ENCODE measurements at places on chromosomes 7 and 10. TPM values are rescaled to one million over a fixed set of nuclear protein-coding genes. Genes with fewer than 3 reads are reported as not detected.

Gene BLNK
- total RNA-seq = not detected

Gene AOAH
- total RNA-seq = not detected

DNA sequence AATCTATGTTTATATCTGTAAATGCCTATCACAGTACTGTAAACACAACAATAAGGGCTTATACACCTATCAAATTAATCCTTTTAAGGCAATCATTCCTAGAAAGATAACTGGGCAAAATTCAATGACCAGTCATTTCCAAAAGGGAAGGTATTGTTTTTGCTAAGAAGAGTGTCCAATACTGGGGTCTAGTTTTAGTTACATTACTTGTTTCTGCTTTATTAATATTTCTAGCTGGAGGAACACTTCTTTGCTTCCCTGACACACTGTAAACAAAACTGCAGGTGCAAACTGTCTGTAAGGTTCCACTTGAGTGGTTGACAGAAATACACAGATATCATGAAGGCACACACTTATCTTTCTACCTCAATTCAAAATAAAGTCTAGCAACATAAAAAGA, 84.2 kb upstream of the FAM133B start:
- no peak overlapping the region for H3K4me3 ChIP-seq
- no peaks in the 10 kb centered on the region for H3K27me3 ChIP-seq
- H3K36me3 ChIP-seq = peaks cover 12% of the 10 kb centered on the region

- H3K27ac ChIP-seq = no peak overlapping the region
- no peaks in the 10 kb centered on the region for H3K4me1 ChIP-seq
- H3K27me3 ChIP-seq = no peaks in the 10 kb centered on the region
- H3K4me3 ChIP-seq = no peak overlapping the region
These were observed 632.5 kb downstream of the AUTS2 start for GRCh38 chr7:70230761-70231160.

GRCh38 chr7:27097686-27098577, 2.1 kb upstream of the HOXA1 start:
- DNase-seq = peak; percentile 76
- peaks cover 13% of the 10 kb centered on the region for H3K4me1 ChIP-seq
- H3K27ac ChIP-seq = peak overlapping the region; percentile 90
- peak overlapping the region; percentile 80 for H3K4me3 ChIP-seq

GRCh38 chr7:28697913-28698563, 260.1 kb downstream of the TRIL start:
- H3K27ac ChIP-seq = no peak overlapping the region
- peaks cover 52% of the 10 kb centered on the region for H3K4me1 ChIP-seq
- no peaks in the 10 kb centered on the region for H3K27me3 ChIP-seq
